ENCODE measurements at places on chromosomes 1 and 21.

DNA sequence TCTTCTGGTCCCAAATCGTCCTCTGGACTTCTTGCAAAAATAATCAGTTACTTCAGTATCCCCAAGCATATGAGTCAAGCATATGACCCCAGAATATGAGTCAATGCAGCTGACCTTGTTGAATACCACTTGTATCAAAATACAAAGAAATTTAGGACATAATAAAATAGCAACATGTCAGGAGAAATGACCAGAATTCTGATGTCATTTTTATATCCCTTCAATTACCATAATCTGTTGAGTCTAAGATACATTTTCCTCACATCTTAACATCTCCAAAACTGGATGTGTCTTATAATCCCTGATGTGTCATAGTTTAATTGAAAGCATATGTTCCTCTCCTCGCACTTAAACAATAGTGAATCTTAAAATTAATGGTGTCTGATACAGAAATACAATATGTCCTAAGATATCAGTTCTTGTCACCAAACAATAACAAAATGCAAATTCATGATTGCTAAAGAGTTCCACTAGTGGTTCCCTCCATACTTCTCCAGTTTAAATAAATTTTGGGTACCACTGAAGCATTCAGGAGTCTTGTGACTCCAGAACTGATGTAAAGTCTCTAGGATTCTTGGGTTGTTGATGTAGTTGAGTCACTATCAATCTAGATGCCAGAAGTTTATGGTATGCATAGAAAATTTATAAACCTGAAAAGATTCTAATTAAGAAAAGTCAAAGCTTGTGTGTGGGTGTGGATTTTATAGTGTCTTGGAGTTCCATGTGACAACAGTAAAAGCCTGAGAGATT is 41.8 kb downstream of the KIFAP3 start:
- no peak for DNase-seq

- no peak for DNase-seq
Measured at GRCh38 chr1:204902671-204903070, 32.0 kb downstream of the NFASC start.

GRCh38 chr21:46551636-46552241 is 53.1 kb downstream of the S100B start:
- no peak for DNase-seq

- no peak for DNase-seq
Measured at GRCh38 chr1:232142403-232143314, 487.3 kb downstream of the SIPA1L2 start.

DNA sequence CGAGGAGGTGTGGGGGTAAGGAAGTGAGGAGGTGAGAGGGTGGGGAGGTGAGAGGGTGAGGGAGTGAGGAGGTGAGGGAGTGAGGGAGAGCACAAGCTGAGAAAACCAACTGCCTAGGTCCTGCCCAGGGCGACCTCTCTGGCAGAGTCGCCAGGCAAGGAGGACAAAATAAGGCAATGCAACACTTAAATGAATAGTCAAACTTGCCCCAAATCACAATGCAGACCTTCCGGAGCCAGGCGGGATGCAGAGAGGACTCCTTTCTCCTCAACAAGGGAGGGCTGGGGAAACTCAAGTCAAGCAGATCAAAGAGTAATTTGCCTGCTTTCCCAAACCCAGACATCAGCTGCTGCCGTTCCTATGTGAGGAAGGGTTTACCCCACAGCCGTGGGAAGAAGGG is 86.0 kb downstream of the CCDC185 start:
- DNase-seq, result no peak

DNA sequence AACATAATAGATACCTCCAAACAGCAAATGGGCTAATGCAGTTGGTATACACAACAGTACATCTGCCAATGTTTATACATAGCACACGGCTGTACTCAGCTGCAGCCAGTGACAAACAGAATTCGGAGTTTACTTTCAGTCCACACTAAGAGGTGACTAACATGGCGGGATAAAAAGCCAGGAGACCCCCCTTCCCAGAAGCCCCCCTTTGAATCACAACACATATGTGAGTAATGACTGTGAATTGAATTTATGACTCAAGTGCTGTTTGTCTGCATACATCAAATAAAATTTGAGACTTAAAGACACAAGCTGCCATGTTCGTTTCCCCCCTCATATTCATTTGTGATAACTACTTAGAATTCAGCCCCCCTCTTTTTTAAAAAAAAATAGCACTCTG is 113.2 kb downstream of the RUNX1 start:
- no peak for DNase-seq

DNA sequence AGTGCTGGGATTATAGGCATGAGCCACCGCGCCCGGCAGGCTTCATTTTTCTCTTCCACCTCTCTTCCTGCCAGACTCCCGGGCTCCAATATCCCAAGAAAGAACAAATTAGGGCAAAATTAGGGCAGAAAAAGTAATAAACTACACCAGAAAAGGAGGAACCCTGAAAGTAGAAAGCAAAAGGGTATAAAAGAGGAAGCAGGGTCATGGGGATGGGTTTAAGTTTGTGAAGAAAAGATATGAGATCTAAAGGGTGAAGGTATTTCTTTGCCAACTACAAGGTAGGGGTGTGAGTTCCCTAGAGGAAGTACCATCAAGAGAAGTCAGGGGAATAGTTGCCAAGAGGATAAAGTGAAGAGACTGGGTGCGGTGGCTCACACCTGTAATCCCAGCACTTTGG is 9.9 kb downstream of the PTPN22 start:
- no peak for DNase-seq

DNA sequence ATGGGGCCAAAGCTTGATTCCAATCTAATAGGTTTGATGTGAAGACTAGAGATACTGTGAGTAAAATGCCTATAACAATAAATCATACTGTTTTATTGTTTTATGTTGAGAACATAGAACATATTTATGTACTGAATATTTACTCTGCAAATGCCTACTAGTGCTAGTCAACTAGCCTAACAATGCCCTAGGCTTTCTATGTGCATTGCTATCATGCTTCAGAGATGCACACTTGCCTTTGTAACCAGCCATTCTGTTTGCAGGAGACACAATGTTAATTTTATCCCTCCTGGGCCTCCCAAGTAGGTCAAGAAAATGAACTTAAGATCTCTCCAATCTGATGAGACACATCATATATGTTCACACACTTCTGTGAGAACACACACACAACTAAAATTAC is 530.8 kb upstream of the BEND5 start:
- no peak for DNase-seq

- no peak for DNase-seq
Measured at GRCh38 chr1:193451001-193451400, 264.6 kb upstream of the B3GALT2 start.

DNA sequence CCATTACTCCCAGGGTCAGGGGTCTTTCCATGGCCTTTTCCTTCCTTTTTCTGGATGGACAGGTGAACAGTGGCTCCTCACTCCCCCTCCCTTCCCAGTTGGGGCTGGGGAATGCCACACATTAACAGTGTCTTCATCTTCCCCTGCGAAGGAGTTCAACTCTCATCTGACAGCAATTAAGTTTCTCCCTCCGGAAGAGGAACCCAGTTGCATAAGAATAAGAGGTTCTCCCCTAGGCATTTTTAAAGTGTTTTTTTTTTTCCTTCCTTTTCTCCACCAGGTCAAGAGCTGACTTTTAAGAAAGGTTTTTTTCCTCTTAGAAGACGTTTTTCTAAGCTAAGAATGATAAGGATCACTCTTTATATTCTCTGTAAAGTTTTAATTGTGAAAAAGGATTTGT is 42.3 kb upstream of the FASLG start:
- no peak for DNase-seq

- DNase-seq, result no peak
Measured at GRCh38 chr1:229905031-229905545, 161.9 kb upstream of the GALNT2 start.

GRCh38 chr1:114008480-114008941 is 29.2 kb downstream of the OLFML3 start:
- DNase-seq, result no peak

GRCh38 chr1:115670476-115671175 is 28.9 kb downstream of the VANGL1 start:
- no peak for DNase-seq

DNA sequence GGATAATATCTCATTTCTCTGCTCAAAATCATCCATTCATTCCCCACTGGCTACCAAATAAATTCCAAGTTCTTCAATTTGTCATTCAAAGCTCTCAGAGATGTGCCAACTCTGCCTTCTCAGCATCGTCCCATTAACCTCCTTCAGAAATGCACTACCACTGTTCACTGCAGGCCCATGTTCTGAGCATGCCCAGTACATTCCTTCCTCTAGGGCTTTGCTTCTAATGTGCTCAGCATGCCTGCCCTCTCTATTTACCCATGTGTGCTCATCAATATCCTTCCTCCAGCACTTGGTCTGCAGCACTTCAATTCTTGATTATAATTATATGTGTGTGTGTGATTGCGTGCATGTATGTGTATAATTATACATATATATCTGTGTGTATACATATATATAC is 36.1 kb upstream of the RGS8 start:
- no peak for DNase-seq

DNA sequence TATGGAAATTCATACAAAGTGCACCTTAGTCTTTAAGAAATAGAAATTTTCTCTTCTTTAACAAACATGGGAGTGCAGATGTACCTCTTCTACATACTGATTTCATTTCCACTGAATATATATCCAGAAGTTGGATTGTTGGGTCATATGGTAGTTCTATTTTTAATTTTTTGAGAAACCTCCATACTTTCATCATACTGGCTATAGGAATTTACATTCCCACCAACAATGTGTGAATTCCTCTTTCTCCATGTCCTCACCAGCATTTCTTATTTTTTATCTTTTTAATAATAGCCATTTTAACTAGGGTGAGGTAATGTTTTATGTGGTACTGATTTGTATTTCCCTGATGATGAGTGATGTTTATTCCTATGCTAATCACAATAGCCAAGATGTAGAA is 87.5 kb downstream of the RGS2 start:
- no peak for DNase-seq

DNA sequence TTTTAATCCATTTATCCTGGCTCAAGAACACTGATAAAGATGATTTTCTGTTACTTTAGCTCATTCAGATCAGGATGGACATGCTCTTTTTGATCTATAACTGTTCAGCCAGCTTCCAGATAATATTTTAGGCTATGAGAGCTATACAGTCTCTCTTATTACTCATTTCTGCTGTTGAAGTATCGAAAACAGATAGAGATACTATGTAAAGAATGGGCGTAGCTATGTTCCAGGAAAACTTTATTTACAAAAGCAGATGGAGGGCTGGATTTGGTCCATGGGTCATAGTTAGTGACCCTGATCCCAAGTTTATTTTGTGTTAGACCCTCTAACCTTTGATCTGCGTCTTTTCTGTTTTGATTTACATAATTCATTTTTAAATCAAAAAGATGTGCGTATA is 78.8 kb upstream of the TENT5C start:
- no peak for DNase-seq

DNA sequence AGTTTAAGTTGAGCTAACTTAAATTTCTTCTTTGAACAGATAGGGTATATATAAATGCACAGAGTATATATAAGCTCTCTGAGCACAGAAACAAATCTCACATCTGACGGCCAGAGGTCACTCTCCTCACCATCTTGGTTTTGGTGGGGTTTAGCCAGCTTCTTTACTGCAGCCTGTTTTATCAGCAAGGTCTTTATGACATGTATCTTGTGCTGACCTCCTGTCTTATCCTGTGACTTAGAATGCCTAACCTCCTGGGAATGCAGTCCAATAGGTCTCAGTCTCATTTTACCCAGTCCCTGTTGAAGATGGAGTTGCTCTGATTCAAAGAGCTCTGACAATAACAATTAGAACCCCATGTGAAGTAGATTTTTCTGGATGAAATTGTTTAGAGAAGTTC is 1.6 kb upstream of the MOV10 start:
- DNase-seq, result no peak

DNA sequence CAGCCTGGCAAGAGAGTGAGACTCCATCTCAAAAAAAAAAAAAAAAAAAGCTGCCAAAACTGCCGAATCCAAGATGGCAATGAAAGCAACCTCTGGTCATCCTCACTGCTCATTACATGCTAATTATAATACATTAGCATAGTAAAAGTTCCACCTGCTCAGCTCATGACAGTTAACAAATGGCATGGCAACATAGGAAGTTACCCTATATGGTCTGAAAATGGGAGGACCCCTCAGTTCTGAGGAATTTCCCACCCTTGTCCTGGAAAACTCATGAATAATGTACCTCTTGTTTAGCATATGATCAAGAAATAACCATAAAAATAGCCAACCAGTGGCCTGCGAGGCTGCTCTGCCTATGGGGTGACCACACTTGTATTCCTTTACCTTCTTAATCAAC is 93.1 kb upstream of the PGBD5 start:
- DNase-seq, result no peak

GRCh38 chr21:41966872-41967621 is 13.2 kb upstream of the C2CD2 start:
- DNase-seq, result no peak

DNA sequence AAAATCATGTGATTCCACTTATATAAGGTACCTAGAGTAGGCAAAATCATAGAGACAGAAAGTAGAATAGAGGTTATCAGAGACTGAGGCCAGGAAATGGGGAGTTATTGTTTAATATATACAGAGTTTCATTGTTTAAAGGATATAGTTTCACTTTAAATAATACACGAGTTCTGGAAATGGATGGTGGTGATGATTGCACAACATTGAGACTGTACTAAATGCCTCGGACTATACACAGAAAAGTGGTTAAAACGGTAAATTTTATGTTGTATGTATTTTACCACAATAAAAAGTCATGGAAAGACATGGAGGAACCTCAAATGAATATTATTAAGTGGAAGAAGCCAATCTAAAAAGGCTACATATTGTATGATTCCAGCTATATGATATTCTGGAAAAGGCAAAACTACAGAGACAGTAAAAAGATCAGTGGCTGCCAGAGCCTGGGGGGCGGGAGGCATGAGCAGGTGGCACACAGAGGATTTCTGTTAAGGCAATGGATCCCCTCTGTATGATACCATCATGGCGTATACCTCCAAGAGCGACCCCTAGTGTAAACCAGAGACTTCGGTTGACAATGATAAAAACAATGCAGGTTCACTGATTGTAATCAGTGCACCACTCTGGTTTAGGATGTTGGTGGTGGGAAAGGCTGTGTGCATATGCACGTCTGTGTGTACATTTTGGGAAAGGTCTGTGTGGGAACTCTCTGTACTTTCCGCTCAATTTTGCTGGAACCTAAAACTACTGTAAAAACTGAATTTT is 7.5 kb downstream of the C1orf198 start:
- DNase-seq, result no peak

DNA sequence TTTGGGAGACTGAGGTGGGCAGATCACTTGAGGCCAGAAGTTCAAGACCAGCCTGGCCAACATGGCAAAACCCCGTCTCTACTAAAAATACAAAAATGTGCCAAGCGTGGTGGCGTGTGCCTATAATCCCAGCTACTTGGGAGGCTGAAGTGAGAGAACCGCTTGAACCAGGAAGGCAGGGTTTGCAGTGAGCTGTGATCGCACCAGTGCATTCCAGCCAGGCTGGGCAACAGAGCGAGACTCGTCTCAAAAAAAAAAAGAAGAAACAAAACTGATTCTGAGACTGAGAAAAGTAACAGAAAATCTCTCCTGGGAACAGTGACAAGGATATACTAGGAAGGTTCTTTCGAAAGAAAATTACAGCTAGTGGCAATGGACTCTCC is 20.9 kb downstream of the USP48 start:
- no peak for DNase-seq

- DNase-seq, result no peak
Measured at GRCh38 chr1:47231301-47232186, 481 bp downstream of the TAL1 start.

GRCh38 chr1:65175171-65176055 is 27.4 kb downstream of the AK4 start:
- DNase-seq, result no peak

GRCh38 chr1:23389837-23390321 is 20.2 kb upstream of the ZNF436 start:
- no peak for DNase-seq

Measured in omental fat pad (tissue), 4 donors.